ENCODE measurements at places on chromosomes 3 and 15.

GRCh38 chr15:39926526-39926925, 6.5 kb upstream of the GPR176 start:
- DNase-seq: no peak

- DNase-seq: no peak
These were observed 74.0 kb upstream of the LIPC start for GRCh38 chr15:58357529-58358476.

GRCh38 chr3:140051019-140051957, 116.3 kb downstream of the CLSTN2 start:
- no peak for DNase-seq

GRCh38 chr3:49656541-49657112, 17.5 kb upstream of the APEH start:
- DNase-seq: no peak

DNA sequence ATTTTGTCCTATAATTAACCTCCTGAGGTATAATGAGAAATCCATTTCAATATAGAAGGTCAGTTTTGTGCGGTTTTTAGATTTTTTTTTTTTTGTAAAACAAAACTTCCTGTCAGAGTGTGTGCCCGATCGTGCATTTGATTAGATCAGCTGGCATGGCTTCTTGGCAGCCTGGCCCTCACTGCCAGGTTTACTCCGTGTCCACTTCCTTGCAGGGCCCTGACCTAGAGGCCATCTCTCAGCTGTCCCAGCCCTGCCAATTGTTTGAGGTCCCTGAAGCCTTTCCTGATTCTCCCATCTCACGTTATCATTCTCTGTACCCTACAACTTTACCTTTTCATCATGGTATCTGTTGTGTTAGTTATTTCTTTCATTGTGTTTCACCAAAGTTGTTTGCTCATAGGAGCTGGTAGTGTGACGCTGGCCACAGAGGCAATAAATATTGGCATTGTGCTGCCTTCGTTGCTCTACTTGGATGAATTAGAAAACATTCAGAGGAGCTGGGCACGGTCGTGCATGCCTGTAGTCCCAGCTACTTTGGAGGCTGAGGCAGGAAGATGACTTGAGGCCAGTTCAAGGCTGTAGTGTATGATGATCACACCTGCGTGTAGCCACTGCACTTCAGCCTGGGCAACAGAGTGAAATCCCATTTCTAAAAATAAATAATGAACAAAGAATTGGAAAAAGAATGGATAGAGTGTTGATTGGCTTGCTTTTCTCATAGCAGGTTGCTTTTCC, 202.0 kb downstream of the GHSR start:
- no peak for DNase-seq

Data from amygdala (tissue), 56 donors.